ENCODE measurements at places on chromosomes 16 and 17.

DNA sequence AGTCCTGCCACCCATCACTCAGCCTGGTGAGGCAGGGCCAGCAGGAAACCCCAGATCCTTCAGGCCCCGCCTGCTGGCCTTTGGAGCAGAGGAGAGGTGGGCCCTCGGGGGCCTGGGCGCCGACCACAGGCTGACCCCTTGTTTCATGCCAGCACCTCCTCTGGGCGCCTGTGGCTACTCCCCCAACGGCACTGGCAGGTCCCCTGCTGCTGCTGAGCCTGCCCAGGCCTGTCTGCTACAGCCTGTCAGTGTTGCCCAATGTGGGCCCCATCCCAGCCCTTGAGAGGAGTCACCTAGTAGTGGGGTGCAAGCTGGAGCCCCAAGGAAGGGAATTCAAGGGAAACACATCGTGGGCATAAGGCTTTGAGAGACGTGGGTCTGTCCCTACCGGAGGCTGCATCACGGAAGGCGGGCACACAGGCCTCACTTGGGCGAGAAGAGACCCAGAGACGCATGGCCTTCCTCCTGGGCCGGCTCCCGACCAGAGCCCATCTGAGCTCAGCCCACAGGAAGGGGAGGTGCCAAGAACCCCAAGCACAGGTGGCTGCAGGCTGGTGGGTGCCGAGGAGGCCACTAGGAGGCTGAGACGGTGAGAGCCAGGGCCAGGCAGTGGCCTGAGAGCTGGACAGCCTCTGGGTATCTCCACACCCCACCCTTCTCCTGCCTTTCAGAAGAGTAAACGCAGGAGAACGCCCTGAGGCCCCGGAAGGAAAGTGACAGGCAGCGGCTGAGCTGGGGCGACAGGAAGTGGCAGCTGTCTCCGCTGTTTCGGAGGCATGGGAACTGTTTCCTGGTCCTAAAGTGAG lies 8.0 kb upstream of the FASN start:
- DNase-seq: peak; percentile 91

- no peak for DNase-seq
Observed at GRCh38 chr16:65775829-65776228, 590.7 kb upstream of the CDH5 start.

GRCh38 chr16:57711346-57711745 lies 16.7 kb downstream of the DRC7 start:
- DNase-seq: no peak

- DNase-seq: no peak
Observed at GRCh38 chr17:83056583-83057396, 22.6 kb upstream of the METRNL start.

GRCh38 chr16:57988929-57989328 lies 11.5 kb downstream of the ZNF319 start:
- no peak for DNase-seq

DNA sequence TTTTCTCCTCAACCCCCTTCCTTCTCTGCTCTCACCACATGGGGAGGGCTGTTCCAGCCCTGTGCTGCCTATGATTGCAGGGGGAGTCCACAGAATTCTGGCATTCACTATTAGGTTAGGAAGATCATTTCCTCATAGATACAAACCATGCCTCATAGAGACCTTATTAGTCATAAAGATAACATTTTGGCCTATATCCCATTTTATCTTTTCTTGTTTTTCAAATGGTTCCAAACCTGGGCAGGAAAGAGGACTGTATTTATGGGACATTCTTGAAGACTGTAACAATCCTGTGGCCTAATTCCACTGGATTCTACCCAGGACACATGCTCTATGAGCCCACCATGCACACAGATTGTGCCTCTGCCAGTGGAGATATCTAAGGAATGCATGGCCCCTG lies 51.7 kb downstream of the ASIC2 start:
- no peak for DNase-seq

DNA sequence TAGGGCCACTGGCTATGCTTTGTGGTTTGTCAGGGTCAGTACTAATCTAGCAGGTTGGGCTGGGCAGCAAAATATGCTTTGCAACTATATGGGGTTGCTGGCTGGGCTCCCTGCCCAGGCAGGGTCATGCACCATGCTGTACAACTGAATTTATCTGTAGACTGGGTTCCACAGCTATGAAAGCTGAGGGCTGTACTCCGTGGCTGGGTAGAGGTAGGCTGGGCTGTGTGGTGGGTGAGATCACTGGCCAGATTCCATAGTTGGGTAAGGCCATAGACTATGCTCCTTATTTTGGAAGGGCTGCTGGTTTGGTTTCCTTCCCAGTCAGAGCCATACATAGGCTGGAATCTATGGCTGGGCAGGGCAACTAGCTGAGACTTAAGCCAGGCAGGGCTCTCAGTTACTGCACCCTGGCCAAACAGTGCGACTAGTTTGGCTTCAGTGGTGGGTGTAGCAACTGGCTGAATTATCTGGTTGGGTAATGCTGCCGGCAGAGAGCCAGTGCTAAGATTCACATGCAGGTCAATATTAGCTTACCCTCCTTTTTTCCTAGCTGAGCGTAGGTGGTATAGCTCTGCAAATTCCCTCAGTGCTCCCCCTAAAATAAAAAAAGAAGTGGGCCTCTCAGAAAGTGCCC lies 769.1 kb upstream of the CDH8 start:
- DNase-seq: no peak

DNA sequence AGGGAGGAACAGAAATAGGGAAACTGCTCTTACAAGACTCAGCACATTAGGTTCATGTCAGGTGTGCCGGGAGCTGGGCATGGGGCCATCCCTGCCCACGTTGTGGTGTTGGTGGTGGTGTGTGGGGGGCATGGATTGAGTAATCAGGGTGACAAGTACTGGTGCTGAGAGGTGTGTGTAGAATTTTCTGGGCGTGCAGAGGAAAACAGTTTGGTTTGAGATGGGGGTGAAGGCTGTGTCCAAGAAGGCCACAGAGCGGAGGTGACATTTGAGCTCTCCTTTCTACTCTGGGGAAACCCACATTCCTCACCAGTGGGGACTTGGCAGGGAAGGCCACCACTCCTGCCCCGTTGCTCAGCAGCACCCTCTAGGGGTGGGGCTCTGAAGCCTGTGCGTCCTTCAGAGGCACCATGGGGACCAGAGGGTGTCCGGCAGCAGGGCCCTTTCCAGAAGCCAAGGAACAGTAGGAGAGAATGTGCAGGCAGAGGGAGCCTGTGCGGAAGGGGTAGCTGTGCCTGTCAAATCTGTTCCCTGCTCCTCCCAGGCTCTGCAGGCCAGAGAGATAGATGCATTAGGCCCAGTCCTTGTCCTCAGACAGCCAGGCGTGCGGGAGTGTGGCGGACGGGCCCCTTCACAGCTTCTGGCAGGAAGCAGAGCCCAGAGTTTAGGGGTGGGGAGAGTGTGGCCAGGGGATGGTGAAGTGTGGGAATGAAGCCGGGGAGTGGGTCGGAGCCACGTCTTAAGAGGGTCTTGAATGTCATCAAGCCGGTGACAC lies 48.7 kb upstream of the GSE1 start:
- DNase-seq: peak; percentile 87

- no peak for DNase-seq
Observed at GRCh38 chr17:81488276-81488860, 24.2 kb downstream of the ACTG1 start.

DNA sequence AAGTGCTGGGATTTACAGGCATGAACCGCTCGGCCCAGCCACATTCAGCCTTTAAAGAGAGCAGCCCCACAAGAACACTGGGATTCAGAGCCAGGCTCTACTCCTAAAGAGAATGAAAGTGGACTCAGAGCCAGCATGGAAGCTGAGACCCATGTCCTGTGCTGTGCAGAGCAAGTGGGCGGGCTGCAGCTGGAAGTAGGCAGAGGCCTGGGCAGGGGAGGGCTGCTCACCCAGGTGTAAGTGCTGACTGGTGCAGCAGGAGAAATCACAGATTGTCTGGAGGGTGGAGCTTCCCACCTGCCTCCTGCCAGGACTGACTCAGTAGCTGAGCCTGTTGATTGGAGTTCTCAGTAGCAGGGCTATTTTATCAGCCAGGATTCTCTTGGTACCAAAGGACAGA lies 178.7 kb downstream of the KATNIP start:
- no peak for DNase-seq

- DNase-seq: no peak
Observed at GRCh38 chr17:39777534-39778365, 40.0 kb downstream of the GRB7 start.

- DNase-seq: no peak
Observed at GRCh38 chr16:86388976-86389375, 121.4 kb upstream of the FOXF1 start.

DNA sequence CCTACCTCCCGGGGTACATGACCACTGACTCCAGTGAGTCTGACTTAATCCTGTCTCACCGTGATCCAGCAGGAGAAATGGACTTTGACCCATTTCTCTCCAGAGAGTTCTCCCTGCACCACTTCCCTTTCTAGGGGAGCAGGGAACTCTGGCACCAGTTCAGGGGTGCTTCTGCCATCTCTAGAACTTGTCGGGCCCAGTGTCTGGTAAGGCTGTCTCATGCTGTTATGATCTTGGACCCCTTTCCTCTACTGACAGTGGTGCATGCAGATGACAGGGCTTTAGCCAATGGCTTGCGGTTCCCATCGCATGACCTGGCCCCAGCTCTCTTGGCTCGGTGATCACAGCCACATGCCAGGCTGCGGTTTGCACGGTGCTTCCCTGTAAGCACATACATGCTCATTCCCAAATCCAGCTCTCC lies 62.0 kb downstream of the SLC39A11 start:
- DNase-seq: no peak

DNA sequence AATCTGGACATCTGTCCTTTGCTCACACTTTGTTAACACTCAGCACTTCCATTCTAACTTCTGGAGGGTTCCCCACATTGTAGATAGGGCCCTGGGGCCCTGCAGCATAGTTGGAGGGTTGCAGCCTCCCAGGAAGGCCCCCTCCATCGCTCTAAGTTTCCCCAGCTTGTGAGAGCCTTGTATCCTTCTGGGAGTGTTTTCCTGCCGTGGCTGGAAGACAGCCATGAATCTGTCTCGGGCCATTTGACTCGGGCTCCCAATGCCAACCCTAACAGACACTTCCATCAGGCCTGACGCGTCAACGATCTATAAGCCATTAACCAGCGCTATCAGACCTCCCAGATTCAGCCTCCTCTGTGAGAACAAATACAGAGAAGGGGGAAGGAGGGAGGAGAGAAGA lies 263.7 kb upstream of the RPL38 start:
- DNase-seq: no peak

Data from T47D (cell line).